ENCODE measurements at places on chromosomes 1 and 21. TPM values are rescaled to one million over a fixed set of nuclear protein-coding genes. Genes with fewer than 3 reads are reported as not detected.

- H3K27ac ChIP-seq: no peak overlapping the region
- H3K4me3 ChIP-seq: no peak overlapping the region
- no peaks in the 10 kb centered on the region for H3K36me3 ChIP-seq
- DNase-seq: no peak
- peaks cover 25% of the 10 kb centered on the region for H3K4me1 ChIP-seq
- 0 out of 2 replicates have a peak, but pooled peaks cover 3% of the 10 kb centered on the region for H3K27me3 ChIP-seq
Measured at GRCh38 chr1:40860706-40861223, 1.4 kb downstream of the CITED4 start.

- no peak overlapping the region for H3K27ac ChIP-seq
- no peaks in the 10 kb centered on the region for H3K4me1 ChIP-seq
- no peaks in the 10 kb centered on the region for H3K27me3 ChIP-seq
- H3K4me3 ChIP-seq: no peak overlapping the region
Measured at GRCh38 chr21:25710550-25710949, 24.2 kb downstream of the ATP5PF start.

GRCh38 chr1:116921301-116921885, 11.7 kb downstream of the PTGFRN start:
- H3K4me3 ChIP-seq: no peak overlapping the region
- DNase-seq: no peak
- no peaks in the 10 kb centered on the region for H3K36me3 ChIP-seq
- H3K27me3 ChIP-seq: no peaks in the 10 kb centered on the region
- no peak overlapping the region for H3K27ac ChIP-seq
- no peaks in the 10 kb centered on the region for H3K4me1 ChIP-seq

Gene FAM78B
- total RNA-seq: 0.11 TPM

Gene VASH2
- total RNA-seq: 1.0 TPM

Gene INKA2
- 3.4 TPM for total RNA-seq

Gene PRAMEF26
- total RNA-seq: not detected

All from SJSA1 (cell line).